ENCODE measurements at places on chromosomes 4 and X.
A peak's percentile ranks its signal among the peaks of the same experiment; 100 is the strongest.

GRCh38 chr4:185312699-185313098, 83.0 kb downstream of the LRP2BP start:
- no peak for DNase-seq

DNA sequence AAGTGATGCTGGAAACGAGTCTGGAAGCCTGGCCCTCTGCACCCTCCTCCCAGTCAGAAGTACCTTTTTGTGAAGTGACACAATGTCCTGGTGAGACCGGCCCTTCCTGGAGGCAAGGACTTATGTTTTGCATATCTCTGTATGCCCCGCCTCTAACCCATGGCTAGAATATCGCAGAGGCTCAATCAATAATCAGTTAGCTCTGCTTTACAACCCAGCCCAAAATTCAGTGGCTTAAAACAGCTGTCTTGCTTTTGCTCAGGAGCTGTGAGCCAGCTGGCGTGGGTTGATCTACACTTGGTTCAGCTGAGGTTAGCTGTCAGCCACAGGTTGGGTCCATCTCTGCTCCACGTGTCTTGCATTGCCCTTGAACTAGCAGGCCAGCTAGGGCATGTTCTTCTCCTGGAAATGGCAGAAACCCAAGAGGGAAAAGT, 98.8 kb upstream of the METTL14 start:
- DNase-seq: no peak

DNA sequence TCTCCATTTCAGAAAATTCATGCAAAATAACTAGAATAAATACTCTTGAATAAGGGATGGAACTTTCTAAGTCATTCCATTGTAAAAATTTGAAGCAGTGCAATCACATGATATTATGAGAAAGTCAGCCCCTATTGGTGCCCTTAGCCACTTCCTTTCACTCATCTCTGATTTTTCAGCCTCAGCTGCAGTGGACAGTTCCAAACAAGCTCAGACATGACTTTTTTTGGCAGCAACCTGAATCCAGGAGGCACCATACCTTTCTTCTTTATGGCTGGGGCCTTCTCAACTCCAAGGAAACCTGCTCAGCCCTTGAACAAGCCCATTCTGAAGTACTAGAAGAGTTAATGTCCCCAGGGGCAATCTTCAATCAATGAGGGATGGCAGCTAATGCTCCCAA, 40.5 kb downstream of the MAPK10 start:
- no peak for DNase-seq

DNA sequence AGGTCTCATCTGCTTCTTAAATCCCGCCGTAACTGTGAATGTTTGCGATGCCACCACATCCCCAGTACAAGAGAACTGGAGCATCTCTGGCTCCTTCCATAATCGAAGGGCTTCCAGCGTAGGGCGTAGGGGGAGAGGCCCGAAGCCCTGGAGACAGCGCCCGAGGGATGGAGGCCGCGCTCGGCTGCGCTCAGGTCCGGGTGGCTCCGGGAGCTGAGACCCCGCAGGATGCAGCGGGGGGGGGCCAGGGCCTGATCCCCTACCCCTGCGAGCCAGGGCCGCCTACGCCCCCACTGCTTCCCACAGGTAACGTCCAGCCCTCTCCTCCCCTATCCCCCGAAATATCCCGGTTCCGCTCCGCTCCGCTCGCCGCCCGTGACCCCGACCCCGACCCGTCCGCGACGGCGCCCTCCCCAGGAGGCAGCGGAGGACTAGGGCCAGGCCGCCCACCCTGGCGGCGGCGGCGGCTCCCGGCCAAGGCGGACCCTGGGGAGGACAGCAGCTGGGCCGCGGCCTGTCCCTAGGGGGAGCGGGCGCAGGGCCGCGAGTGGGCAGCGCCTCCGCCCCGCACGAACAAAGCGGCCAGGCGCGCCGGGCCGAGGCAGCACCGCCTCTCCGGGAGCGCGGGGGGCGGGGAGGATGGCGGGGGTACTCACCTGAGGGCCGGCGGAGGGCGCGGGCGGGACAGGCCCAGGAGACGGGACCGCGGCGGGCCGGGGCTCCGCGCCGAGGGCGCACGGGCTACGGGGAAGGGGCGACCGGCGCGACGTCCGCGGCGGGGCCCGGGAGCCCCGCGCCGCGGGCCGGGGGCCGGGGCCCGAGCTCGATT, 723 bp downstream of the WDFY3 start:
- peak; percentile 9 for DNase-seq

DNA sequence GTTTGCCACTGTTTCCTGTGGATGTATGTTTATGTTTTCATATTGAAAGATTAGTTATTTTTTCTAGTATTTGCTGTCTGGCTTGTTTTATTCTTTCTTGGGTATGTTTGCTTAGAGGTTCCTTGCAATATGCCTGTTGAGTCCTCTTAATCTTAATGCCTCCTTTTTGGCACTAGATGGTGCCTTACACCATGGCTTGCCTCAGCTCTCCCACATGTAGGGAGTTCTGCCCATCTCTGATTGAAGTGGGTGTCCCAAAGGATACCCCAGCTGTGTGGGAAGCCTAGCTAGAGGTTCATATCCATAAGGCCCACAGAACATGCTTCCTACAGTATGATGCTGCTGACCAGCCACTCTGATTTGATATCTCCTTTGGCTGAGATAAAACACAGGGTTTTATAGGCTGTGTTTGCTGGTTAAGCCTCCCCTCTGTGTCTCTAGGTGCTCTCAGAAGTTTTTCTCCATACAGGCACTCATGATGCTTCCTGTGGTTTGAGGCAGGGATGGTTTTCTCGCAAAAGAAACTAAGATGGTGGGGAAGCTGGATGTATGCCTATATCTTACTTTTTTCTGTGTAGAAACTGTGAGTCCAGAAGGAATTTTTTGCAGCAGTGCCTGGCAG, 162.4 kb downstream of the ASB9 start:
- no peak for DNase-seq

DNA sequence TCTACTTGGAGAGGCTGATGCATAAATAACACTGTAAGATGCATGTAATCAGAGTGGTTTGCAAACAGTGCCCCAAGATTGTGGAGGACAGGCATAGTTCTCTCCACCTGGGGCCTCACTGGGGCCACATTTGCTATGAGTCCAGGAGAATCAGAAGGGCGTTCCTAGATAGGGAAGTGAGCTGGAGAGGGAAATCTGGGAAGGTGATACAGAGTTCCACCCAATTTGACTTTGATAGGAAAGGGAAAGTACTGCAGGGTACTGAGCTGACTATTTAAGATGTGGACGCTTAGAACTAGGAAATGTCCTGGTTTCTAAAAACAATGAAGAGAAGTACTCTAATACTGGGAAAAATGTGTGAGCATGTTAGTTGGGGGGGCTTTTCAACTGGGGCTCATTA, 33.9 kb downstream of the FAM9C start:
- DNase-seq: no peak

DNA sequence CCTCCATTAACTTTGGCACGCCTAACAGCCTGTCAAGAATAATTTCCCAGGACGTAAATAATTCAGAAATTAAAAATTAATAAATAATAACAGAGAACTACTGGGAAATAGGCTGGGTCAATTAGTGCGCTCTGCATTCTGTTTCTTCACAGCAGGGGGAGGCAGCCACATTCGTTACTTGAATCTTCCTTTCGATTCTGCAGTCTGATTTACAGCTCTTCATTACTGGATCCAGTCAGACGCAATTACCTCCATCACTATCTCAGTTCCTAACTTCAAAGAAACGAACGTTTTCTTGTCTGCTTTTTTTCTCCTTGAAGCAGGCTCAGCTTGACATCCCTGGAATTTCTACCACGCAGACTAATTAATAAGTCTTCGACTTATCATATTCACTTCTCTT, 9.0 kb upstream of the RPL34 start:
- no peak for DNase-seq

DNA sequence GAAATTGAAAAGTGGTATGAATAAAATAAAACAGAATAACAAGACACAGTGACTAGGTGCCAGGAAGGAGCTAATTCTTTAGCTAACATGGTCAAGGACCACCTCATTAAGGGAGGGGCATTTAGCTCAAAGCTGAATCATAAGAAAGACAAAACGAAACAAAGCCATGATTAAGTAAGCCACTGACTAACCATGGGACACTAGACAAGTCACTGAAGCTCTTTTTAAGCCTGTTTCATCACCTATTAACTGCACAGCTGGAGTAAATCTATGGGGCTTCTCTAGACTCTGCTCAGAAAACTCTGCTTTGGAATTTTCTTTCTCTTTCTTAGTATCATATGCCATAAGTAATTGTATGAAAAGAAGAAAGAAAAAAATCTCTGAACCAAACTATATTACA, 49.8 kb upstream of the C1QTNF7 start:
- DNase-seq: no peak

GRCh38 chr4:119231491-119231890, 19.0 kb downstream of the USP53 start:
- DNase-seq: no peak

GRCh38 chr4:55181010-55182005, 55.9 kb upstream of the KDR start:
- DNase-seq: no peak

GRCh38 chr4:155248002-155248896, 39.8 kb downstream of the NPY2R start:
- DNase-seq: no peak

- no peak for DNase-seq
These were observed 330.2 kb downstream of the NLGN4X start for GRCh38 chrX:5898463-5898862.

DNA sequence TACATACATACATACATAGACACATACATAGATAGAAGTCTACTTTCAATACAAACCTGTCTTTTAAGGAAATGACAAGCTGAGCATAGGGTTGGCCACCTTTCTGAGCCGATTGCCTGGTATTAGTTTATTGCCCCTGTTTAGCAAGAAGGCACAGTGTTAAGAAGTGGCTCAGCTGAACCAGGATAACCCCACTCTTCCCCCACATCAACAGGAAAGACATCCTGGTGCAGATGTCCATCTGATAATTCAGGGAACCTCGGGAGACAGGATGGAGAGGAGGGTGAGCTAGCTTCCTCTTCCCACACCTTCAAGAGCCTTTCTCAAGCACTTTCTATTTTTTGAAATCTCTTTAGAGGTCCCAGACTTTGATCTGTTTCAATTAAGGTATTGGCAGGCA, 52.3 kb downstream of the PKD2 start:
- no peak for DNase-seq

DNA sequence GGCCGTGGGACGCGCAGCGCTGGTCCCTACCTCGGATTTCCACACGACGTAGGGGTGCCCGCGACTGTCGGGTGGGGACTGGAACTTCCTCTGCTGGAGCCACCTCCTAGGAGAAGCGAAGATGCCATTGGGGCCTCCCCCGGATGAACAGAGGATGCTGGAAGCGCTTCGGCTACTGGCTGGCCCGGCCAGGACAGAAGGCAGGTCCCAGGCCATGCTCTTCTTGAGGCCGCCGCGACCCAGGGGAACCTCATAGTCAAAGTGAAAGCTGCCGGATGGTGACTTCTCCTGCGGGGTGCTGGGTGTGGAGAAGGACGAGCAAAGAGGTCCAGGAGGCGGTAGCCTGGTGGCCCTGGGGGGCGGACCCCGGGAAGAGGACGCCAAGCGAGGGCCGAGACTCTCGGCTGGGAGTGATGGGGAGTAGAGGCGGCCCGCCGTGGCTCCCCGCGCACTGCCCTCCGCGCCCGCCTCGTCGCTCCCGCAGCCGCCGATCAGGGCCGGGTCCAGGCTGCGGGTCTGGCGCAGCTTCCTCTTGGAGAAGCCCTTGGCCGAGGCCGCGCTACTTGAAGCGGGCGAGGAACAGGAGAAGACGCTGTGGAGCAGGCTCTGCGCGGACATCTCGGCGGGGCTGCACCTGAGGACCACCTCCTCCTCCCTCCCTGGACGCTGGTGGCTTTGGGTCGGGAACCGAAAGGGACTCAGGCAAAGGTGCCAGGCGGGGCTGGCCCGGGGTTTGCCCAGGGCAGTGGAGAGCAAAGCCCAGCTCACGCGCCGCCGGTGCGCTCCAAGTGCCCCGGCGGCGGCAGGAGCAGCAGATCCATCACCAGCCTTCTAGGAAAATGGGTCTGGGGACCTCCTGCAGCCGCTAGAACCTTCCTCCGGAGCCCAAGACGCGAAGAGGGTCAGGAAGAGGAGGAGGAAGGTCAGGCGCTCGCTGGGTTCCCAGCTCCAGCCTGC, 1.2 kb downstream of the ARHGAP6 start:
- peak; percentile 38 for DNase-seq

- DNase-seq: no peak
These were observed 198.9 kb downstream of the ASMT start for GRCh38 chrX:1813809-1814208.

- no peak for DNase-seq
These were observed 48.9 kb upstream of the ZNF518B start for GRCh38 chr4:10506077-10506476.

DNA sequence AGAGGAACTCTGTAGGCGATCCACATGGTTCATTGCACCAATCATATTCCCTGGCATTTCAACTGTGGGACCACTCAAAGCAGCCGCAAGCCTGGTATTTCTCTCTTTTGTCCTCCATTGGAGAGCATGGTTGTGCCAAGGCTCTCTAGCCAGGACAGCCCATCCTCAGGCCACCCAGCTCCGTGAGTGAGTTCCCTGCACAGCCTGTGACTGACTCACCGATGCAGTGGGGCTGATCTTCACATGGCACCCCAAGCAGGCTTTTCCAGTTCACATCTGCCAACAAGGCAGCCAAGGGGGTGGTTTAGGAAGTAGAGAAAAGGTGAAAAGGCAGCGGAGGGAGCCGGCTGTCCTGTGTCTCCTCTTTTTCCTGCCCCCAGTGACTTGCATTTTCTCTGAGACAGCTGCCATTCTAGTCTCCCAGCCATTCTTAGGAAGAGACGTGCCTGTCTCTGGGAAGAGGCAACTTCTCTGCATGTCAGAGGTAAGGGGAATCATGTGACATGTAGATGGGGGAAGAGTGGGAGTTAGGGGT, 69.2 kb downstream of the MID1IP1 start:
- DNase-seq: no peak

GRCh38 chrX:15497865-15498264, 2.7 kb upstream of the BMX start:
- peak; percentile 65 for DNase-seq

DNA sequence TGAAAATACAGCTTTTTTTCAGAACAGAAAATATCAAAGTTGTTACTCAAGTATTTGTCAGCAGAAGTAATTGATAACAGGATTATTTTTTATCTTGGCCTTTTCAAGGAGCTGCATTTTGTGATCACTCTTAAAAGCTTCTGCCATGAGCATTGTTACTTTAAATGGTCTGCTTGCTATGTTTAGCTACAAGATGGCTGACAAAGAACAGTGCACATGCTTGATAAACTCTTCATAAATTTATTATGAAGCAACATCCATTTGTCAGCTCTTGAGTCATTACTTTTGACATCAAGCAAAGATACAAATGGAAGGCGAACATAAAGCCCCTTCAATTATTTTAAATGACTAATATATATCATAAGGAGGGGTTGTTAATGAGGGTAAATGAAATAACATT, 205.4 kb upstream of the RPS6KA3 start:
- no peak for DNase-seq

DNA sequence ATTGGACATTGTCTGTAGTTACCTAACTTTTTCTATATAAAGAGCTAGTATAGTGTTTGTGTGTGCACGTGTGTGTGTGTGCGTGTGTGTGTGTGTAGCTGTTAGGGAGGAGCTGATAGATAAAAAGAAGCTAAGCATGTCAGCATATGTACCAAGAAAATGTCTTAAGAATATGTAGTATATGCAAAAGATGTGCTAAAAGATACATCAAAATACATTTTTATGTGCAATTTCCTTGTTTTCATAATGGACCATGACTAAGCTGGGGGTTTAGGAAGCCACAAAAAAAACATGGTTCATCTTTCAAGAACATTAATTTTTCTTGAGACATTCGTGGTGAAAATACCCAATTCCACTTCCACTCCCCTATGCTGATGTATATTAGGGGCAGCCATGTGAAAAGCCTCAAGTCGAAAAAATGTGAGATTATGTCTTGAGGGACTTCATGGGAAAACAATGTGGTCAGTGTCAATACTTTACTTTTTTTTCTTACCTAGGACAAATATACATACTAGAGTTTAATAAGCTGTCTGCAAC, 1599.7 kb downstream of the ARAP2 start:
- DNase-seq: no peak
